Neural crest cell (in vitro differentiated cells): ENCODE measurements at places on chromosomes 11 and 22. TPM values are rescaled to one million over a fixed set of nuclear protein-coding genes. Genes with fewer than 3 reads are reported as not detected.

Gene PES1
- total RNA-seq = 107 and 115 TPM in 2 replicates

Gene POU2AF2
- total RNA-seq = not detected in 2 replicates

Gene RFPL3
- total RNA-seq = not detected in 2 replicates

Gene DERL3
- 5.7 TPM in 2 replicates for total RNA-seq

Gene CDCA5
- 83.1 and 84.8 TPM in 2 replicates for total RNA-seq

Gene OR5A1
- total RNA-seq = not detected in 2 replicates

Gene GPR83
- 0.30 and 0.34 TPM in 2 replicates for total RNA-seq

Gene GGTLC2
- not detected in 2 replicates for total RNA-seq

Gene GVQW3
- 13.8 and 13.9 TPM in 2 replicates for total RNA-seq

Gene MPEG1
- total RNA-seq = not detected in 2 replicates

DNA sequence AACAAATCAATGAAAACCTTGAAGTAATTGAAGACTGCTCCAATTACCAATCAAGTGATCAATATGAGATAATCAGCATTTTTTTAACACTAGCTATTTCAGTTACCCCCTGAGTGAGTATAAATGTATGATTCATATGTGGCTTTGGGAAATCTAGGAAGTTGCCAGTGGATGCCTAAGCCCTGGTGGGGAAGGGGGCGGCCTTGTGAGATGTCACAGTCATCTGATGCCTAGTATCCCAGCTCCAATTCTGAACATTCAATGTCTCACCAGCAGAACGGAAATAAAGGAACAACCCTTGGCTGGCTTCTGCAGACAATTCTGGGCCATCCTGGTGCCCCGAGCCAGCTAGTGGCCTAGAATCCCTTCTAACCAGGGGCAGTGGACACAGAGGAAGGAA is 58.5 kb upstream of the TIMP3 start:
- peaks cover 17% of the 10 kb centered on the region for H3K27me3 ChIP-seq
- H3K4me1 ChIP-seq = peaks cover 18% of the 10 kb centered on the region
- H3K36me3 ChIP-seq = no peaks in the 10 kb centered on the region

DNA sequence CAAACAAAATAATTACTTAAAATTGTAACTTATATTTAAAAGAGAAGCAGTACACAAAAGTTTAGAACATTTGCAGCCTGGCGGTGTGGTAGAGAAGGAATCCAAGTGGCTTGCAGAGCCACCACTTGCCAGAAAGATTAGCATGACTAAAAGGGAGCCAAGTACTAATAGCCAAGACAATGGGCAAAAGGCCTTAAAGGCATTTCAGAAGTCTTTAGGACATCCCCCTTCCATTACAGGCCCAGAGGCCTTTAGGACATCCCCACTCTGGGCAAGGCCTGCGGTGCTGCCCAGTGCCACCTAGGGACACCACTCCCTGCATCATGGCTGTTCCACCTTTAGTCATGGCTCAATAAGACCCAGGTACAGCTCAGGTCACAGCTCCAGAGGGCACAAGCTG is 32.4 kb downstream of the TMEM225 start:
- no peak for DNase-seq
- peaks cover 4% of the 10 kb centered on the region for H3K36me3 ChIP-seq
- no peak overlapping the region for H3K27ac ChIP-seq
- H3K4me3 ChIP-seq = no peak overlapping the region
- H3K27me3 ChIP-seq = no peaks in the 10 kb centered on the region
- H3K4me1 ChIP-seq = no peaks in the 10 kb centered on the region

- H3K27ac ChIP-seq = peak overlapping the region; percentile 51
- H3K36me3 ChIP-seq = no peaks in the 10 kb centered on the region
- H3K27me3 ChIP-seq = no peaks in the 10 kb centered on the region
- peaks cover 25% of the 10 kb centered on the region for H3K4me1 ChIP-seq
- no peak for DNase-seq
Measured at GRCh38 chr11:113563766-113564526, 88.7 kb upstream of the DRD2 start.

DNA sequence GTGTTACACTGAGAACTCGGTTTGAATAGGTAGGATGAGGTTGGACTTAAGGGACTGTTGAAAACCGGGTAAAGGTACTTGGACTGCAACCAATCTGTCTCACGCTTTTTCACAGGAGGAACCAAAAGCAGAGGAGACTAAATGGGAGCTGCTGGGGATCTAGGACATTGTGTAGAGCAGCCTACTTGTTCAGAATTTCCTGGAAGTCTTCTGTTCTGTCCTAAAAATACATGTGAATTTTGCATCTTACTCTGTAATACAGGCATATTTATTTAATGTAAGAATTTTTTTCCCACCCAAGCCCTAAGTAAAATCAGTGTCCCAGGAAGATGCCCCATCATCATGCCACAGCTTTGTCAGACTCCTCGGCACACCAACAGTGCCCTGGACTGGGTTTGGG is 52.1 kb upstream of the TBCEL start:
- no peak overlapping the region for H3K27ac ChIP-seq
- H3K4me1 ChIP-seq = peaks cover 7% of the 10 kb centered on the region
- H3K27me3 ChIP-seq = no peaks in the 10 kb centered on the region
- no peak overlapping the region for H3K4me3 ChIP-seq
- no peaks in the 10 kb centered on the region for H3K36me3 ChIP-seq

GRCh38 chr11:107566569-107566968 is 1.0 kb upstream of the ALKBH8 start:
- H3K36me3 ChIP-seq = no peaks in the 10 kb centered on the region
- DNase-seq = no peak
- no peaks in the 10 kb centered on the region for H3K27me3 ChIP-seq
- H3K4me1 ChIP-seq = peaks cover 31% of the 10 kb centered on the region
- H3K4me3 ChIP-seq = peak overlapping the region; percentile 97
- H3K27ac ChIP-seq = no peak overlapping the region

DNA sequence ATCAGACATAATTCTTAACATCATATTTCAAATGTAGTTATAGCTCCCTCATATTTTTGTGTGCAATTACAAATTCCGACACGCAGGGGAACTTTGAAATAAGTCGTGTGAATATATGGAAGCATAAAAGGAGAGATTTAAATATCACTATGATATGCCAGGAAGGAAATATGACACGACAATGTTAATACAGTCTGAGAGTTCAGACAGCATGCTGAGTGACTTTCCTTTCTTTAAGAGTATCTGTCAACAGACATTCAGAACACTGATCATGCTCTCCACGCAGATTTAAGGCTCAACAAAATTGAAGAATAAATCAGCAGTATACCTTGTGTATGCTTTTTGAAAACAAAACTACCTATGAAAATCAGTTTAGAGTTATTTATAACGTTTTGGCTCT is 232.6 kb upstream of the CARD18 start:
- peaks cover 4% of the 10 kb centered on the region for H3K36me3 ChIP-seq
- no peaks in the 10 kb centered on the region for H3K4me1 ChIP-seq
- peaks cover 9% of the 10 kb centered on the region for H3K27me3 ChIP-seq
- no peak for DNase-seq
- no peak overlapping the region for H3K27ac ChIP-seq
- no peak overlapping the region for H3K4me3 ChIP-seq

GRCh38 chr22:41699264-41700107 is at the start of gene MEI1:
Gene MEI1 (plus strand): TSS chr22:41699503. CDS start chr22:41699539, 36 bp downstream.
- H3K36me3 ChIP-seq = no peaks in the 10 kb centered on the region
- H3K27ac ChIP-seq = no peak within 1 kb of the TSS
- no peaks in the 10 kb centered on the region for H3K27me3 ChIP-seq
- H3K4me3 ChIP-seq = no peak within 1 kb of the TSS
- peaks cover 10% of the 10 kb centered on the region for H3K4me1 ChIP-seq

GRCh38 chr11:128528294-128528693 is 59.1 kb downstream of the ETS1 start:
- H3K27me3 ChIP-seq = peaks cover 99% of the 10 kb centered on the region
- DNase-seq = no peak
- H3K27ac ChIP-seq = no peak overlapping the region
- peak overlapping the region; percentile 0 for H3K4me3 ChIP-seq
- H3K36me3 ChIP-seq = no peaks in the 10 kb centered on the region

- H3K4me1 ChIP-seq = no peaks in the 10 kb centered on the region
- no peaks in the 10 kb centered on the region for H3K27me3 ChIP-seq
- no peaks in the 10 kb centered on the region for H3K36me3 ChIP-seq
- no peak for DNase-seq
- H3K27ac ChIP-seq = peak overlapping the region; percentile 1
Measured at GRCh38 chr11:11297578-11297977, 55.5 kb downstream of the CSNK2A3 start.

DNA sequence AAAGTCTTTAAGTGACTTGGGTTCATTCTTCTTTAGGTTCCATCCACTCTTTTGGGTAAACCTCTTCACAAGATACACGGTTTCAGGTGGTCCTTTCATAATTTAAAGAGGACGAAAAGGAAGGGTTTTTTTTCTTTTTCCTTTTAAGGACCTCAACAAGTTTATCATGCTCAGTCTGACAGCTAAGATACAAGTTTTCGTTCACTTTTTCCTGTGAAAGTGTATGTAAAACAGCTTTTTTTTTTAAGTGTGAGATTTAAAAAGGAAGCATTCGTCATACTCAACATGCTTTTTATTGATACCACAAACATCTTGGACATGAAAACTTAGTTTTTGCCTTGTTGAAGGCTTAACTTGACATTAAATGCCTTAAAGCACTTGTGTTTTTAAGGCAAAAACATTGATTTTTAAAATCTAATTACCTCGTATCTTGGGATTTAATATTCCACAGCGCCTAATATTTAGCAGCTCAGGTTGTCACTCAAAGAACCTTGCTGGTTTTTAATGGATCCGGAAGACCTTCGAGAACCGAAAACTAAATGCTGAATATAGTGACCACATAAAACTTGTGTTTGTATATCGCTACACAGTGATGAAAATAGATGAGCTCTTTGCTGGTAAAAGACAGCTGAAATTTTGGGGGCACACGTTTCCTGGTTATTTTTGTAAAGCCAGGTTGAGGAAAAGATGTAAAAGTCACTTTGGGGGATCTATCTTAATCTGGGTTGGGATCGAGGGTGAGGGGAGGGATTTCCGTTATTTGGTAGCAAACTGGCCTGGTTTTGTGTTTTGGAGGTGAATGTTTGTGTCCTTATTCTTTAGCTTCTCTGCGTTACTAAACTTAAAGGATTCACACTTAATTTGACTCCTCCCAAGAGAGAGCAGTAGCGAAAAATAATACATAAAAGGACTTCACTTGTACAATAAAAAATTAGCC is 2.3 kb downstream of the PCF11 start:
- H3K27me3 ChIP-seq = peaks cover 5% of the 10 kb centered on the region
- peaks cover 6% of the 10 kb centered on the region for H3K36me3 ChIP-seq
- peak overlapping the region; percentile 100 for H3K4me3 ChIP-seq
- DNase-seq = no peak

- peak overlapping the region; percentile 89 for H3K4me3 ChIP-seq
- peaks cover 7% of the 10 kb centered on the region for H3K36me3 ChIP-seq
- H3K4me1 ChIP-seq = peaks cover 62% of the 10 kb centered on the region
- no peak for DNase-seq
- no peak overlapping the region for H3K27ac ChIP-seq
- H3K27me3 ChIP-seq = peaks cover 31% of the 10 kb centered on the region
Measured at GRCh38 chr11:65574811-65575567, 864 bp upstream of the EHBP1L1 start.

DNA sequence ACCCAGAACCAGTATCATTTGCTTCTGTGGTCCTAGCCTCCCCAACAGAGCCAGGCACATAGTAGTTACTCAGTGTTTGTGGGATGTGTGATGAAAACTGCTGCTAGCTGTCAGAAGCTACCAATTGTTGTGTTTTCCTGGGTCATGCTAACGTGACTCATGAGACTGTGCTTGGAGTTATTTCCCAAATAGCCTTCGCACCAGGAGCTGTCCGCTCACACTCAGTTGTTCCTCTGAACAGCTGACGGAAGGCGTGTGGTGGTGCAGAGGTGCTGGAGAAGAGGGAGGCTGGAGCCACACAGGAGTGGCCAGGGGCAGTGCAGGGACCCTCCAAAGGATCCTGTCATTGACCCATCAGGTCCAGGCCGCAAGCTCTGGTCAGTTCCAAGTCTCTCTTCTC is 53.9 kb upstream of the TBCEL start:
- H3K4me3 ChIP-seq = no peak overlapping the region
- H3K27ac ChIP-seq = no peak overlapping the region
- H3K4me1 ChIP-seq = peaks cover 4% of the 10 kb centered on the region

- H3K27ac ChIP-seq = no peak overlapping the region
- H3K4me1 ChIP-seq = no peaks in the 10 kb centered on the region
- no peaks in the 10 kb centered on the region for H3K27me3 ChIP-seq
Measured at GRCh38 chr11:37442576-37442975, 844.5 kb upstream of the RAG2 start.

GRCh38 chr22:22111267-22111751 is 128.7 kb upstream of the TOP3B start:
- peaks cover 5% of the 10 kb centered on the region for H3K4me1 ChIP-seq
- DNase-seq = no peak
- no peaks in the 10 kb centered on the region for H3K36me3 ChIP-seq
- H3K27me3 ChIP-seq = peaks cover 22% of the 10 kb centered on the region

GRCh38 chr11:93719310-93719709 is 22.0 kb downstream of the TAF1D start:
- peaks cover 19% of the 10 kb centered on the region for H3K4me1 ChIP-seq
- no peak overlapping the region for H3K27ac ChIP-seq
- H3K36me3 ChIP-seq = peaks cover 36% of the 10 kb centered on the region
- no peak for DNase-seq
- no peaks in the 10 kb centered on the region for H3K27me3 ChIP-seq
- no peak overlapping the region for H3K4me3 ChIP-seq

GRCh38 chr11:69481393-69481844 is at the start of gene LINC01488:
Gene LINC01488 (plus strand): TSS chr11:69481663.
- H3K36me3 ChIP-seq = no peaks in the 10 kb centered on the region
- H3K4me1 ChIP-seq = peaks cover 37% of the 10 kb centered on the region
- no peak within 1 kb of the TSS for H3K4me3 ChIP-seq
- peak within 1 kb of the TSS; percentile 62 for H3K27ac ChIP-seq

DNA sequence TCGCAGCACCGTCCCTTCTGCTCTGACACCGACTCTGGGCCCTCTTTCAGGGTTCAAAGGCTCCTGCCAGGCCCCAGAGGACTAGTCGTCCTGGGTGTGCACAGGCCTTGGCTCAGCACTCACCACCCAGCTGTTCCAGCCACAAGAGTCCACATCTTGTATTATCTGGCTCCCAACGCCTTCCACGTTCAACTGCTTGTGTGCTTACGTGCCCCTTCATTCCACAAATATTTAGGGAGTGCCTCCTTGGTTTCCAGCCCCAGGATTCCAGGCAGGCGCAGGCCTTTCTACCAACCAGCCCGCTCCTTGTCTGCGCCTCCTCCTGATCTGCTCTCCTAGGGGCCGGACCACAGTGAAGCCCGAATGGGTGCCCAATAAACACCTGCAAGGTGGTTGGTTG is 70.9 kb downstream of the SCUBE1 start:
- H3K27me3 ChIP-seq = peaks cover 28% of the 10 kb centered on the region
- no peak for DNase-seq
- H3K4me3 ChIP-seq = no peak overlapping the region
- H3K27ac ChIP-seq = no peak overlapping the region
- peaks cover 45% of the 10 kb centered on the region for H3K4me1 ChIP-seq
- H3K36me3 ChIP-seq = no peaks in the 10 kb centered on the region

GRCh38 chr11:72114570-72114969 is 2.1 kb upstream of the ANAPC15 start:
- no peaks in the 10 kb centered on the region for H3K36me3 ChIP-seq
- DNase-seq = no peak
- H3K27me3 ChIP-seq = peaks cover 34% of the 10 kb centered on the region
- H3K4me1 ChIP-seq = peaks cover 28% of the 10 kb centered on the region
- no peak overlapping the region for H3K27ac ChIP-seq

- peaks cover 4% of the 10 kb centered on the region for H3K27me3 ChIP-seq
- DNase-seq = no peak
- peak overlapping the region; percentile 16 for H3K27ac ChIP-seq
- no peak overlapping the region for H3K4me3 ChIP-seq
- no peaks in the 10 kb centered on the region for H3K36me3 ChIP-seq
Measured at GRCh38 chr11:12120031-12121008, 9.9 kb downstream of the MICAL2 start.

GRCh38 chr22:22348127-22348814 is 103.7 kb downstream of the VPREB1 start:
- H3K4me3 ChIP-seq = no peak overlapping the region
- peak; percentile 31 for DNase-seq
- H3K36me3 ChIP-seq = no peaks in the 10 kb centered on the region

- H3K27me3 ChIP-seq = no peaks in the 10 kb centered on the region
- H3K4me1 ChIP-seq = peaks cover 3% of the 10 kb centered on the region
- no peak for DNase-seq
- no peak overlapping the region for H3K27ac ChIP-seq
- H3K4me3 ChIP-seq = no peak overlapping the region
Measured at GRCh38 chr11:131278472-131278871, 91.9 kb upstream of the NTM start.
